ENCODE measurements at places on chromosomes 3 and 15.

- no peak for DNase-seq
Observed at GRCh38 chr15:50278496-50278895, 13.0 kb upstream of the HDC start.

- no peak for DNase-seq
Observed at GRCh38 chr3:29741231-29741630, 460.4 kb downstream of the RBMS3 start.

DNA sequence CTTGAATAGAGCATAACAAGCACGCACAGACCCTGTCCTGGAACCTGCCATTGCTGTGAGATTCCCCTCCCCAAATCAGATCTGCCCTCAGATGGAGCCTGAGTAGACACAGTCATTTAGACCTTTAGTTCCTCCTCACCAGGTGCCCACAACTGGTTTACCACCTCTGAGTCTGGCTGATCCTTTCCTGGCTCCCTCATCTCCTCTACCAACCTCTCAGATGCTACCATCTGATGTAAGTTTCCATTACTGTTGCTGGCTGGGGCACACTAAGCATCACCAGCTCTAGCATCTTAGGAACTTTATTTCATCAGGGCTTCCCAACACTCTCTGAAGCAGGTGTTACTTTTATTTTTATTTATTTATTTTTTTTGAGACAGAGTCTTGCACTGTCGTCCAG is 288.3 kb downstream of the TLE3 start:
- no peak for DNase-seq

GRCh38 chr3:180063783-180064182 is 27.0 kb upstream of the PEX5L start:
- DNase-seq, result no peak

DNA sequence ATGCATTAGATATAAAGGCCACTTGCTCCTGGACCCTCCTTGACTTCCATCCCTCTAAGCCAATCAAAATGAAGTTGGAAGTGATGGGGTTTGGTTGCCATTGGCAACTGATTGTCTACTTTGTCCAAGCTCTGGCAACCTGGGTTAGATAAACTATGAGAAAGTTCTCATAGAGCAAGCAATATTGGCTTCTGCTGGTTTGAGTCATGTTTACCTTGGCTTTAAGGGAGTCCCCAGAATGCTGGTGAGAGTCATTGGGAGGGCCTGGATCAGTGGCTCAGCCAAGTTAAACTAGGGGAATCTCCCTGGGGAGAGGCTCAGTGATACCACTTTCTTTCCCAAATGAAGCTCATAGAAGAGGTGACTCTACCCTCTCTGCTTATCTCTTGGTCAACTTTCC is 176.3 kb upstream of the ROPN1 start:
- no peak for DNase-seq

DNA sequence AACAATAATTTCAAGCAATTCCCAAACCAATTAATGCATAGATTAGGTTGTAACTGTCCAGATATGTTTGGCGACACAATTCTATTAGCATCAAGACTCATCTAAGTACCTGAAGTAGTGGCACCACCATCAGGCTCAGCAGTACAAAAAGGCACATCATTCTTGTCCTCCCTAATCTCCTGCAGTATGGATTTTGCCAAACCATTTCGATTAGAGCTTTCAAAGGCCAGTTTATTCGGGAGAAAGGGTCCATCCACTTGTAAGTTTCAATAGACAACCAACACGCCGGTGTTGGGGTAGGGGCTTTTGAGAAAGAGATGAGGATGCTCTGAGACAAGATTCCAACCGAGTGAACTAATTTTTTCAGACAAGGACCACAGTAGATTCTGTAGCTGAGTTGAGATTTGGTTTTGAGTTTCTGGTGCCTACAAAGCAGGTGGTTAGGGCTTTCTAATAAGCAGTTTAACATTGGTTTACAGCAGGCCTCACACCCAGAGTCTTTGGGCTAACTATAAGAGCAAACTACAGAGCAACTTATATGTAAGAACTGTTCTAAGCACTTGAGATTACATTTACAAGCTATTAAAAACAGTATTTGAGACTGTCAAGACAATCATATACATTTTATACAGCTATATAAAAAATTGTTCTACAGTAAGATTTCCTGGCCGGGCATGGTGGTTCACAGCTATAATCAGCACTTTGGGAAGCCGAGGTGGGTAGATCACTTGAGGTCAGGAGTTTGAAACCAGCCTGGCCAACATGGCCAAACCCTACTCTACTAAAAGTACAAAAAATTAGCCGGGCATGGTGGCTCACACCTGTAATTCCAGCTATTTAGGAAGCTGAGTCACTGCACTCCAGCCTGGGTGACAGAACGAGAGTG is 4.5 kb downstream of the RPL22L1 start:
- DNase-seq, result no peak

DNA sequence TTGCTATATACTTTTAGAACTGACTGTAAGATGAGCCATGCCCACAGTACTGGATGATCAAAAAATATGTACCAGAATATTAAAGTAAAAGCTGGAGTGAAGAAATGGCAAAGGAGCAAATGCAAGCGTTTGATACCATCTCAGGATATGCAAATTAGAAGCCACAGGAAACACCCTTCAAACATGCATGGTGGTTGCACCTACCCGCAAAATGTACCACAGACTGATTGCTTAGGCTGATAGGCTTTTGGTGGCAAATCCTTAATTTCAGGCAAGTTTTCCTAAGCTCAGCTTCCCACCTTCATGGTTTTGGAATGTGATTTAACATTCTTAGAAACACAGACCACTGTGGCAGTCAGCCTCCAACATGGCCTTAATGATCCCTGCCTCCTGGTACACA is 149.0 kb downstream of the PDZRN3 start:
- no peak for DNase-seq

DNA sequence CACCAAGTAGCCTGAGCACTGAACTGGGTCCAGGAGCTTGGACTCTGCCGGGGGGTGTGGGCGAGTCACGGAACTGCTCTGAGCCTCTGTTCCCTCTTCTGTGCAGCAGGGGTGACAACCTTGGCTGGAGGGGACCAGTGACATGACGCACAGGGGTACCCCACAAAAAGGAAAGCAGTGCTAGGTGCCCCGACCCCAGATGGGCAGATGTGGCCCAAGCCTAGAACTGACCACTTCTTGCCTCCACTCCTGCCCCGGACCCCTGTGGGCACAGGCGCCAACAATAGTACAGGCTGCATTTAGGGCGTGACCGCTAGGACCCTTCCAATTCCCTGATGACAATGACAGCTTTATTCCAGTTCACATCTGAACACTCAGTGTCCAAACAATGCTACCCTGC is 255.9 kb upstream of the LYSMD4 start:
- no peak for DNase-seq

DNA sequence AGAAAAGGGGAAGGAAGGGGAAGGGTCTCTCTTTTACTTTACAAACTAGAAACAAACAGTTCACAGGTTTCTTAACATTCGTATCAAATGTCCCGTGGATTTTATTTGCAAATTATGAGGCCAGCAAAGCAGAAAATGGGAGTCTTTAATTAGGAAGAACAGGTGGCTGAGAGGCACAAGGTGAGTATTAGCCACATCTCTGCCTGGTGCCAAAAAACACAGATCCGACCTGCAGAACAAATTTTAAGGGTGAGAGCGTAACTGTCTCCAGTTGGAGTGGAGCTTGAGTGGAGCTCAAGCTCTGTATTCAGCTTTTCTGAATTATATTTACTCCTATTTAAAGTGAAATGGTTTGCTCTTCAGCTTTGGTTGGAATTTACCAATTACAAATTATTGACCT is 1004.9 kb downstream of the FHIT start:
- DNase-seq, result no peak

DNA sequence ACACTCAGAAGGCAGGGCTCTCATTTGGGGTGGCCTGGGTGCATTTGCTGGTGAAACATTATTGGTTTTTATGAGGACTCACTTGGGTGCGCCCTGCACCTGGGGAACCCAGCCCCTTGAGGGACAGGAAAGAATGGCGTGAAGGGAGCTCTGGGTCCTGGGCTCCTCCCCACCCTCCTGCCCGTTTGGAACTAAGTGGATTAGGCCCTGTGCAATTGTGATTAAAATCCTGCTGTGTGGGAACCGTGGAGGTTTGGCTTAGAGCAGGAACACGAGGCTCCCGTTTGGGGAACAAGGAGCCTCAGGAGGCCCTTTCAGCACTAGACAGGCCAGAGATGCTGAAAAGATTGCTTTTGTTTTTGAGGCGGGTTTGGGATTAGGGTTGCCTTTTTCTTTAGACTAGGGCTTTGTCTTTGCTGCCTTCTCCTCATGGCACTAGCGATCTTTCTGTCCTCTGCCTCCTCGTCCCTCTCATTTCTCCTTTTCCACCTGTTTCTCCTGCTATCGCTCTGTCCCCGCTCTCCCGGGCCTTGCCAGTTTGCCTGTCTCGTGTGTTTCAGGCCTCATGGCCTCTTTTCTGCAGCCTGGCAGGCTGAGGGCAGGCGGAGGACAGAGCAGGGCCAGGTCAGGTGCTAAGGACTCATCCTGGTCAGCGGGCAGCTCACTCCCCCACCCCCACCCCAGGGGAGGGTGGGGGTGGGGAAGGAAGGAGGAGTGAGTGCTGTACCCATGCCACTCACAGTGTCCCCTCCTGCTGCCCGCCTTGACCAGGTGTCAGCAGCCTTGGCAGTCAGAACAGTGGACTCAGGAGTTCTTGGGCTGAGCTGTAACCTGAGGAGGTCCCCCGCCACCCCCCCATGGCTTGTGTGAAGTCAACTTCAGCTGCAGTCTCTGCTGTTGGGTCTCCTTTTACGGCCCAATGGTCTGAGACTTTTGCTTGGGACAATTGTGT is 8.6 kb downstream of the MAPKAPK3 start:
- no peak for DNase-seq

DNA sequence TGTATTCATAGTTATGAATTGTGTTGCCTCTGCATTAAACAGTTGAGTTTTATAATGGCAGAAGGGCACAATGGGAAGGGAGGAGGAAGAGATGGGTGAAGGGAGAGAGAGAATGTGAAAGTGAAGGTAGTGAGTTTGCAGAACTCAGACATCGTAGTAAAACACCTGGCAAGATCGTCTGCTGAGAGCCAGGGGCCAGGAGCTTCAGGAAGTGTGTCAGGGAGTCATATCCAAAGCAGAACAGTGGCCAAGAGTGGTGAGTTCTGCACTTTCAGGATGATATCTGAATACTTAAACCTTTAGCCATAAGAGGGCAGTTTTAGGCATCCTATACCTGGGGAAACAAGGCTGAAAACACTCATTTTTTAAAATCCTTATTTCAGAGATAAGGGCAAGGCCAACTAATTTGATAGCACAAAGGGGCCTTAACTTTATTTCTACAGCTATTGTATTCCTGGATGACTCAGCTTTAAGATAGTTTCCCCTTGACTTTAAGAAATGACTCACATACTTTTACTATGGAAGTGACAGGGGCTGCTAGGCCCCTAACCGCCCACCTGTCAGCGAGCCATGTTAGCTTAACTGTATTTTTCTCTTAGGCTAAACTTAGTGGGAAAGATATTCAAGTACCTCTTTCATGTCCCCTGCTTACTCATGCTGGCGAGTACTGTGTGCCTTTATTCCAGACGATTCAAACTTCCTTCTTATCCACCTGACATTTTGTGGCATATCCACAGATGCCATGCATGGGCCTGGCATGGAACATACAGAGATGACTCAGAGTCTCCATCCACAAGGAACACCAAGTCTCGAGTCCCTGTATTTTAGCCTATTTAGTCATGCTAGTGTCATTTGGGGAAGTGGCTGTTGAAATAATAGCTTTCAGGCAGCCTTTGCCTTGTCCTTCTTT is 53.9 kb downstream of the RLBP1 start:
- DNase-seq, result no peak

GRCh38 chr3:127684871-127685707 is 12.3 kb downstream of the ABTB1 start:
- no peak for DNase-seq

DNA sequence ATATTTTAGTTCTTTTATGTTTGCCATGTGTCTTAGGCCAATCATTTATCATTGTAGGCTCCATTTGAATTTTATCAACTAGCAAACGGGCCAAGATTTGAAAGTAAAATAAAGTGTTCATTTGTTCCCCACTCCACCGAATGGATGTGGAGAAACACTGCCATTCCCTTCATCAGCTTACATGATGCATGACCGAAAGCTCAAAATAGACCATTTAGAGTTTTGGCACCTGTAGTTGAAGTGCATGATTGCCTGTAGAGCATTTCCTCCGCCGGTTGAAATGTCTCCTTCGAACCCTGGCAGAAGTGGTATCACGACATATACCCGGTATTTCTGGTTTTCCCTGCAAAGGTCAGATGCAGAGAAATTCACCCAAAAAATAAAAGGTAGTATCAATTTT is 165.6 kb downstream of the PLD1 start:
- DNase-seq, result no peak

- no peak for DNase-seq
Observed at GRCh38 chr3:4897765-4898453, 81.3 kb upstream of the BHLHE40 start.

- DNase-seq, result no peak
Observed at GRCh38 chr3:79884354-79884753, 116.6 kb upstream of the ROBO1 start.

- no peak for DNase-seq
Observed at GRCh38 chr3:174170248-174170647, 688.9 kb upstream of the NAALADL2 start.

Data from stimulated activated CD8-positive, alpha-beta memory T cell treated with anti-CD3 and anti-CD28 coated beads, Interleukin-12 subunit alpha, Interleukin-12 subunit beta, amount 100 ng/mL, for 1 hour (primary cell).